ENCODE measurements at places on chromosomes 6 and 20.

- DNase-seq: no peak
Observed at GRCh38 chr6:103335412-103335811, 1524.3 kb downstream of the HACE1 start.

- no peak for DNase-seq
Observed at GRCh38 chr6:135819665-135820064, 31.8 kb upstream of the PDE7B start.

DNA sequence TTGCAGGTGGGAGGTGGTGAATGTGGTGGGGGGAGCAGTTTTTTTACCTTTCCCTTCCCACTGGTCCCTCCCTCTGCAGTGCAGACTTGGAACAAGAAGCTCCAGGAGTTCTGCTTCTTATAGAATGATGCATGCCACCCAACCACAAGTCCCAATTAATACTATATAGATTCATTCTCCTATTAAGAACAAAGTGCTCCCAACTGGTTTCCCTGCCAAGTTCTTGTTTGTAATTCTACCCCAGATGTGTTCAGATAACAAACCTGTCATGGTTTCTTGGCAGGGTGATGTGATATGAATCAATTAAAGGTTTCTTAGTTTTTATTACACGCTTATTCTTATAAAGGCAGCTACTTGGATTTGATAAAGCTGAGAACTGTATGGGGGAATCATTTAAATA is 23.9 kb downstream of the HDDC2 start:
- no peak for DNase-seq

- no peak for DNase-seq
Observed at GRCh38 chr20:62916703-62917476, 9.4 kb downstream of the DIDO1 start.

- no peak for DNase-seq
Observed at GRCh38 chr6:43299338-43300293, 1.6 kb downstream of the SLC22A7 start.

- peak; percentile 74 for DNase-seq
Observed at GRCh38 chr6:37074053-37074827, 68.8 kb downstream of the FGD2 start.

DNA sequence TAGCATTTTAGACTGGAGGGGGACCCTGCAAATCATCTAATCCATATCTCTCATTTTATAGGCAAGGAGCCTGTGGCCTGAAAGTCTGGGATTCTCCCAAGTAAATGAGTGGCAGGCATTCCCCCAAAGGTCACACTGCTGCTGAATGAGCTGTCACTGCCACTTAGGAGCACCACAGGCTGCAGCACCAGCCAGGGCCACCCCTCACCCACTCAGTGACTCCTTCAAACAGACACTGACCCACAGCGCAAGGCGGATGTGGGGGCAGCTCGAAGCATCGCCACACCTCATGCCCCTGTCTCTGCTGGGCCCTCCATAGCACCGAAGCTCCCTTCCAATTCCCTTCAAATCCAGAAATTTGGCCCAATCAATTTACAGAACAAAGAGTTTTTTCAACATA is 119.9 kb upstream of the ARID1B start:
- no peak for DNase-seq

- DNase-seq: peak; percentile 50
Observed at GRCh38 chr6:157983406-157984119, 1.9 kb downstream of the SYNJ2 start.

DNA sequence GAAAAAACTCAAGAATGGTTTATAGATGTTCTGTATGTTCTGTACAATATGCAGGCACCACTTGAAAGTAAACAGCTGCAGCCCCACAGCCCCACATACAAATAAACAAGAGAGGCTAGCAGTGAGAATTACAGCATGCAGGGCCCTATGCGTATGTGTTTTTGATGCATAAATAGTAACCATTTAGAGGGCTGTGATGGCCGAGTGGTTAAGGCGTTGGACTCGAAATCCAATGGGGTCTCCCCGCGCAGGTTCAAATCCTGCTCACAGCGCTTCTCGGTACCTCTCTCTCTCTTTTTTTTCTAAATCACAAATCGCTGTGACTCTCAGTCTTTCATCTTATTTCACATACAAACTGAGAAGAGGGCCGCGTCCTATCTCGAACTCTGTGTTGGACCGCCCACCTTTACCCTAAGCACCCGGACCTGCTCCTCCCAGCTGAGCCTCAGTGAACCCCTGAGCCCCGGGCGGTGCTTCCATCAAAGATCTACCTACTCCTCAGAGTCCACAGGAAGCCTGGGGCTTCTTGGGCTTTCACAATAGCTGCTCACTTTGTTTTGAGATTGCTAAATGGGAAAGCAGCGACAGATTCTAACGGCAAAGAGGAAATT is 37.7 kb upstream of the PRSS16 start:
- no peak for DNase-seq

DNA sequence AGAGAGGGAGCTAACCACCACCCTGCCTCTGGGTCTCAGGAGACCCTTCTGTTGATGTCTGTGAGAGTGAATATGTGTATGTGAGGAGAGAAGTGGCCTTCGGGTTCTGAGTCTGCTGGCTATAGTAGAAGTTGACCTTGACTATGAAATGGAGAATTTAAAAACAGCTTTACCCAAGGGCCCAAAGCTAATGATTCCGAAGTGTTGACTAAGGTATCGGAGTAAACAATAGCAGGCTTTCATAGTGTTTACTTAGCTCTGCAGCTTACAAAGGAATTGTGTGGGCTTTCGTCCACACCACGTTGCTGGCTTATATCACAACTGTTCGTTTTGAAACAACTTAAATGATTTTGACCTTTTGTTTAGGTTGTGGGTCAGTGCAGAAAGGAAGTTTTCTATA is 126.5 kb upstream of the JAG1 start:
- DNase-seq: no peak

DNA sequence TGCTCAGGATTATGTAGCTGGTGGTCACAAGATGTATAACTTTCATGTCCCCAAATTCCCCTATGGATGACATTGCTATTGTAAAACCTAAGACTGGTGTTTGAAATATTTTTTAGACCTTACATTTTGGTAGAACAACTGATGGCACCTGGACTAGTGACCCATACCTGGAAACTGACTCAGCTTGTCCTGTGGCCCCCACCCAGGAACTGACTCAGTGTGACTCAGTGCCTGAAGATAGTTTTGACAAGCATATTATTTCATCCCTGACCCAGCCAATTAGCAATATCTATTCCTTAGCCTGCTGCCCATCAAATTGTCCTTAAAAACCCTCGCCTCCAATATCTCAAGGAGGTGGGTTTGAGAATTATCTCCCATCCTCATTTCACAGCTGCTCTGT is 90.9 kb upstream of the GRIK2 start:
- no peak for DNase-seq

DNA sequence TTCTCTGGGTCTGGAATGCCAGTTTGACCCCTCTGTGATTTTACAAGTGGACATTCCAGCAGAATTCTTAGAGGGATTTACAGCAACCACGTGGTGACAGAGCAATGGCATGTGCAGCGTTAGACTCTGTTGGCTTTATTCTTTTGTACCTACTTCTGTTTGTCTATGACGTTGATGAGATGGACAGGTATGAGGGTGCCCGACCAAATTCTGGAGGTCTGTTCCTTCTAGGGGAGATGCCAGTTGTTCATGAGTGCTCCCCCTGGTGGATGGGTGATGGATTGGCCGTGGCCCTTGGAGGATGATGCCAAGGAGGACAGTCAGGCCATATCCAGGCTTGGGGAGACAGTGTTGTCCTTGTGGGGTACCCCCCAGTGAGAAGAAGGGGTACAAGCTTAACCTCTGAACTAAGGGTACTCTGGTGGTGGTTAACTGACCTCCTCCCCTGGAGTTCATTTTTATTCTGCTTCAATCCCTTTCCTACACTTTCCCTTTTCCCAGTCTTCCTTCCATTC is 198.6 kb downstream of the DTNBP1 start:
- DNase-seq: no peak

- DNase-seq: peak; percentile 27
Observed at GRCh38 chr6:22622351-22622750, 53.0 kb downstream of the HDGFL1 start.

DNA sequence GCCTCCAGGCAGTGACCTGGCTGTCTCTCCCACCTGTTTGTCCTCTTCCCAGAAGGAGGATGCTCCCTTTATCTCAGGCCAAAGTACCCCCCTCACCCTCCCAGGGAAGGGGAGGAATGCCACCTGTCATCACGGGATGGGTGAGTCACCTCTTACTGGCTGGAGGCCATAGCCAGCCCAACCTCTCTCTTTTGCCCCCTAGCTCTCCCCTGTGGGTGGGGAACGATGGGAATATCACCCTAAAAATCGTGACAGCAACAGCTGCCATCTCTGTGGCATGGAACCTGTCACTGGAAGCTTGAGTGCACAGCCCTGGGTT is 137.5 kb upstream of the PTPN1 start:
- DNase-seq: no peak

DNA sequence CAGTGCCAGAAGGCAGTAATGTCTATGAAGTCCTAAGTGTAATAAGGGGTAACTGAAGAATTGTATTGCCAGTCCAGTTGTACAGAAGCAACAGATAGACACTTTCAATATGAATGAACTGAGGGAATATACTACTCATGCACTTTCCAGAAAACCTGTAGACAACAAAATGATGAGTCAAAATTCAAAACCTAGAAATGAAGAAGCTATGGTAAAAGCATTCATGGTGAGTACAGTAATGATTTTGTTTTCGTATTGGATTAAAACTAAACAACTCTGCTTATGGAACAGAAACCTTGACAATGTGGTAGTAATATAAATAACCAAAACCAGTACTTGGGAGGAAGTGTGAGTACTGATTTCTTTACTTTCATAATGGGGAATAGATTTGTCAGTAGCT is 35.0 kb downstream of the ARMC2 start:
- DNase-seq: no peak

DNA sequence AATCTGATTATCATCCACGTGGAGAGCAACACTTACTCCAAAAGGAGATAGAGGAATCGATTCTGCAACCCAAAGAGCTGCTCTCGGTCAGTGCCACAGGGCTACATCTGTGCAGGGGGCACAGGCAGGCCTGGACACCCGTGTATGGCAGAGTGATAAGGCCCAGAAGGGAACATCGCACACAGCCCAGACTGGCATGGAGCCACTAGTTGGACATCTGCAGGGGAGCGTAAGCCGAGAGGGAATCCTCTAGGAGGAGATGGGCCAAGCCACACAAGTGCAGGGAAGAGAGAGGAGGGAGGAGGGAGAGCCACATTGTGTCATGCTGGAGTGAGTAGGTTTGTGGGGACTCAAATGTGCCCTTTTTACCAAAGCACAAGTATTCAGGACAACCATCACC is 50.4 kb upstream of the ENTPD6 start:
- no peak for DNase-seq

GRCh38 chr6:24252280-24252679 is 105.6 kb downstream of the DCDC2 start:
- no peak for DNase-seq

GRCh38 chr20:19336631-19337030 is 124.2 kb downstream of the SLC24A3 start:
- no peak for DNase-seq

DNA sequence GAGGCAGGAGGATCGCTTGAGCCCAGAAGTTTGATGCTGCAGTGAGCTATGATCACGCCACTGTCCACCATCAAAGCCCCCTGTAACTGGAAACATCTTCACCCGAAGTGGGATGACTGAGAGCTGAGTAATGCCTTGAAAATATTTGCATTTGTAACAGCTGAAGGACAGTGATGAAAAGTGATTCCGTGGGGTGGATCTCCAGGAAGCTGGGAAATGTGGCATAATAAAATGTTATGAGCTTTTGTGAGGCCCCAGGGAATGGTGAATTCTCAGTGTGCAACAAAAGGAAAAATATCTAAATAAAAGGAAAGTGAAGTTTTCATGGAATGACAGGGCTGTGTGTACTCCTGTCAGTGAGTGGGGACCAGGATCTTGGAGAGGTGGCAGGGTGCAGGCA is 92.0 kb downstream of the JAG1 start:
- peak; percentile 96 for DNase-seq

DNA sequence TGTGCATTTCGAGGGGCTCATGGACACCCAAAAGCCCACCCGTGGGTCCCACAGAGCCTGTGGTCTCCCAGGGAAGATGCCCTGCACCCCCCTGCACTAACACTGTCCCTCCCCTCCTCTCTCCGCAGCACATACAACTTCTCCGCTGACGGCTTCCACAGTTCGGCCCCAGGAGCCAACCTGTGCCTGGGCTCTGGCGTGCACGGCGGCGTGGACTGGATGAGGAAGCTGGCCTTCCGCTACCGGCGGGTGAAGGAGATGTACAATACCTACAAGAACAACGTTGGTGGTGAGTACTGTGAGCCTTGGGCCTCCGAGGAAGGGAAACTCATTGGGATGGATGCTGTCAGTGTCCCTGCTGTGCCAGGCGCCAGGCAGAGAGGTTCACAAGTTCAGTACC is 183.9 kb downstream of the ZMYND8 start:
- DNase-seq: no peak

DNA sequence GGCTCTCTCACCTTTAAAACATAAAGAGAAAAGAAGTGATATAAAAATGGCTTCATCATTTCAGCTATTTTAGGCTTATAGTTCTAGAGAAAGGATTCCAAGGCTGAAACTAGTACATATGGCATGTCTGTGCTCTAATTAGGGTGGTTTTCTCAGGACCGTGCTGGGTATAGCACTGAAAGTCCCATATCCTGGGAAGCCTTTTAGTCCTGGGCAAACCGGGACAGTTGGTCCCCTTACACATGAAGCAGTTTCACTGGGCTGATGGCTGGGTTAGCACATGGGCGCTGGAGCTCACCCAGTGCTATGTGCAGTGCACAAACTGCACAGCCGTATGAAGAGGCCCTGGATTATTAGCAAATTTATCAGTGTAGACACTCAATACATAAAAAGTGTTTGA is 110.5 kb downstream of the SGK1 start:
- DNase-seq: no peak

GRCh38 chr20:50093240-50093639 is 19.7 kb downstream of the UBE2V1 start:
- no peak for DNase-seq

GRCh38 chr20:42483730-42484303 is 705.9 kb downstream of the PTPRT start:
- no peak for DNase-seq

DNA sequence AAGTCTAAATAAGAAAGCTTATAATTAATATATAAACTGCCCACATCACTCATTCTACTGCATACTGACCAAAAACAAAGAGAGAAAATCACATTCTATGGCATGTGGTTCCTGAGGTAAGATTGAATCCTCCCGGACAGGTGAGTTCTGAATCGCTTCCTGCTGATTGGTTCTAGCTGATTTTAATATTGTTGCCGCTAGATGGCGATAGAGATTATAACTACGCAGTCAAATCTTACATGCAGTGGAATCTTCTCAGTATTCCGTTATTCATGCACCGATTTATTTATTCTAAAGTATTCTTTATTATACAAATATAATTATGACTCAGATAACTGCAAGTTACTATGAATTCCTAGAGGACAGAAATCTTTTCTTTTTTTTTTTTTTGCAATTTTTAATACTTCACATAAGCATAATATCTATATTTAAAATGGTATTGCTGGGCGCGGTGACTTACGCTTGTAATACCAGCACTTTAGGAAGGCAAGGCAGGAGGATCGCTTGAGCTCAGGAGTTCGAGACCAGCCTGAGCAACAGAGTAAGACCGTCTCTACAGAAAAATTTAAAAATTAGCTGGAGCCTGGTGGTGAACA is 24.2 kb upstream of the TMX4 start:
- peak; percentile 56 for DNase-seq
